ENCODE measurements at places on chromosomes 5 and 9.
A peak's percentile ranks its signal among the peaks of the same experiment; 100 is the strongest.

DNA sequence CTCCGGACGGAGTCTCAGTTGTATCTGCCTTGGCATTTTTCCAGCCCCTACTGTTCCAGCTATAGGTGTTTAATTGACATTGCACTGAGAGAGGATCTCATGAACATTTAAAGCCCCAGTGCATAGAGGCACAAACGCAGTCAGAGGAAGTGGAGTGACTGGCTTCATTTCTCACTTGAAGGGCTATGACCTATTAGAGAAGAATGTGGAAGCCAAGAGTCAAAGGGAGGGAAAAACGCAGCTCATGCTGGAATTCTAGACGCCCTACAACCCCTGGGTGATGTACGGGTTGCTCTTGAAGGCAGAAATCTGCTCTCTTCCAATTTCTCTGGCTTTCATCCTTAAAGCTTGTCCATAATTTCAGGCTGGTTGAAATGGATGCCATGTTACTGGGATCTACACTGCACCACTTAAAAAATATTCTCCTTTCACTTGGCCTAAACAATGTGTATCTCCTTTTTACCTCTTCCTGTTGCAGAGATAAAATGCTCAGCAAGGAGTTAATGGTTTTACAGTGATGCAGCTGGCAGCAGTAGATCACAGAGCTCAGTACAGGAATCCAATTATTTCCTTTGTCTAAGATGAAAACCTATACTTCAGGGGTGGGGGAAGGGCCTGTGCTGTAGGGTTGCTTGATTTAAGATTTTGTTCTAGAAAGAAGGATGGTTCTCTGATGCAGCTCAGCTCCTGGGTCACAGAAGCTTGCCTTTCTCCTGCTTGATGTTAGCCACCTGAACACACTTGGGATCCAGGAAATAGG, 61.8 kb upstream of the MAMDC2 start:
- no peak for DNase-seq

DNA sequence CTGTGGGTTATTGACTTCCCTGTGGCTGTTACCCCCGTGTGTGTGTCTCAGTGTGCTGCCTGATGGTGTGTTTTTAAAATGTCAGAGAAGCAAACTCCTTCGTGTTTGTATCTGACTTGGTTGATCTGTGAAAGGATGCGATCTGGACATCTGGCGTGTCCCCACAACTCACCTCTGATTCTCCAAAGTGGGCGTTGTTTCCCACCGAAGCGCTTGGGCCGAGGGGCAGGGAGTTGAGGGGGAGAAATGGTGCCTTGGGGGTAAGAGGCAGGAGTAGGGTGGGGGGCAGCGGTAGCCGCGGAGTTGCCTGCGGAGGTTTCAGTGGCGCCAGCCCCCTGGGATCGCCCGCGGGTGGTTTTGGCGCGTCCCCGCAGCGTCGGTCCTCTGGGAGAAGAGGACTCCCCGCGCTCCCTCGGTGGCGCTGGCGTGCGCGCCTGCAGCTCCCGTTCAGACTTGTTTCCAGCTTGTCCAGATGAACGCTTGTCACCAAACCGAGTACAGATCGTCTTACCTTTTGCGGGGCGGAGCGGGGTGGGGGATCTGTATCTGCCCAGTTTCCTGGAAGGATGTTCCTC, 1.1 kb downstream of the MAST4 start:
- no peak for DNase-seq

DNA sequence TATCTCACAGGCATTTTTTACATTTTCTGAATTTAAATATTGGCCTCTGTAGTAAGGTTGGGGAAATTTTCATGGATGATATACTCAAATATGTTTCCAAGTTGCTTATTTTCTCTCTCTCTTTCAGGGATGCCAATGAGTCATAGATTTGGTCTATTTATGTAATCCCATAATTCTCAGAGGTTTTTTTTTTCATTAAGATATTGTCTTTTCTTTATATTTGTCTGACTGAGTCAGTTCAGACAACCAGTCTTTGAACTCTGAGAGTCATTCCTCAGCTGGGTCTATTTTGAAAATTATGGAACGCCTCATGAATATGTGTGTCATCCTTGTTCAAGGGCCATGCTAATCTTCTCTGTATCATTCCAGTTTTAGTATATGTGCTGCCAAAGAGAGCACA, 223.2 kb downstream of the PCSK1 start:
- DNase-seq: no peak

DNA sequence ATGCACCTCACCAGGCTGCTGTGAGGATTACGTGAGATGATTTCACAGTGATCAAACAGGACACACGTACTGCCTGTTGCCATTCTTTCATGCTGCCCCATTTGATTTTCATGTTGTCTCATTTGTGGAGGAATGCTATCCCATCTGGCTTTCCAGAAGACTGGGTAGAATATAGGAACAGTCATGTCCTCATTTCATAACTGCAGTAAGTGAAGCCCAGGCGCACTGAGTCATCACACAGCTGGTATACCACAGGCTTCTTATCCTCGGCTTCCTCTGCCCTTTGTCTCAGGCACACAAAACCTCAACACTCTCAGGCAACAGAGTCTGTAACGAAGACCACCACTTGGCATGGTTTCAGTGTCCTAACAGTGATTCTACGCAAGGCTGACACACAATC, 62.3 kb downstream of the LHFPL2 start:
- peak; percentile 55 for DNase-seq

DNA sequence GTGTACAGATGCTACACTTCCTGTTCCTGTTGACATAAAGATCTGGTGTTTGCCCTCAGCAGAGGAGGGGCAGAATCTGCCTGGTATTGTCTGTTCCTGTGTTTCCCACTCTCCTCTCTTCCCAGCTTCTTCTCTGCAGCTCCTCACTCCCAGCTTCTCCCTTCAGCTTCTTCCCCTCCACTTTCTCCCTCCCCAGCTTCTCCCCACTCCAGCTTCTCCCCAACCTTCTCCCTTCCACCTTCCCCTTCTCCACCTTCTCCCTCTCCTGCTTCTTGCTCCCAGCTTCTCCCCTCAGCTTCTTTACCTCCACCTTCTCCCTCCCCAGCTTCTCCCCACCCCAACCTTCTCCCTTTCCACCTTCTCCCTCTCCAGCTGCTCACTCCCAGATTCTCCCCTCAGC, 148.9 kb upstream of the IRX2 start:
- DNase-seq: no peak

DNA sequence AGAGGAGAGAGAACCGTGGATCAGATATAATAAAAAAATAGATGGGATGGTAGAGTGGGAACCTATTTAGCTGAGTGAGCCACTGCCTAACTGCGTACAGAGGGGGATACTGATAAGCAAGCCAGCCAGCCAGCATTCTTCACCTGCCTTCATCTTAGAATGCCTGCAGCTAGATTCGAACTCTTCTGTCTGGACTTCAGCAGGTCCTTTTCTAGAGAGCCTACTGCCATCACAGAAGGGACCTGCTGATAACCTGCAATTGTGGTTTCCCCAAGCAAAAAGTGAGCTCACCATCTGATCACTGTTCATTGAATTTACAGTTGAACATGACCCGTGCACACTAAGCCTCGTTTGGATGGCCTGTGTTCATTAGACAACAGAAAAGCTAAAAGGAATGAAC, 109.4 kb downstream of the CDC42SE2 start:
- no peak for DNase-seq

Data from skin of body (tissue), 3 donors.